ENCODE measurements at places on chromosomes 11 and 22.
A peak's percentile ranks its signal among the peaks of the same experiment; 100 is the strongest.

GRCh38 chr11:77126861-77127234, 1.2 kb upstream of the MYO7A start:
- no peak for DNase-seq

GRCh38 chr22:50184004-50184901, 1.5 kb upstream of the TRABD start:
- DNase-seq = peak; percentile 14

- no peak for DNase-seq
Measured at GRCh38 chr22:22176929-22177616, 67.5 kb upstream of the VPREB1 start.

- peak; percentile 89 for DNase-seq
Measured at GRCh38 chr11:118907051-118908042, 18.4 kb downstream of the BCL9L start.

DNA sequence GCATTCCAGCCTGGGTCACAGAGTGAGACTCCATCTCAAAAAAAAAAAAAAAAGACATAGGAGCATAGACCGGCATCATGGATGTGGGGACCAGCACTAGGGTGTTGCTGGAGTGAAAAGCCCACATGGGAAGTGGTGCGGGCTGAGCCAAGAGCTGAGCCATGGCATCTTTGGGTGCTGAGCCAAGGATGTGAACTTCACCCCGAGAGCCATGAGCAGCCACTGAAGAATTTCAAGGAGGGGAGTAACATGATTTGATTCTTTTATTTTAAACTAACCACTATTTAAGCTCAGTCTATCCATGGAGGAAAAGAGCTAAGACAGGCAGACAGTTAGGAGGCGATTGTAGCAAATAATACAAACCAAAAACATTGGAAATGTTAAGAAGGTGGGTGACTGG, 57.4 kb downstream of the AHNAK start:
- no peak for DNase-seq

- no peak for DNase-seq
Measured at GRCh38 chr11:12684816-12685215, 10.6 kb downstream of the TEAD1 start.

- DNase-seq = no peak
Measured at GRCh38 chr22:43789452-43789851, 22.7 kb downstream of the EFCAB6 start.

- no peak for DNase-seq
Measured at GRCh38 chr11:11586465-11586864, 35.3 kb downstream of the GALNT18 start.

GRCh38 chr11:34521265-34521664, 7.7 kb upstream of the ELF5 start:
- no peak for DNase-seq

GRCh38 chr22:38402204-38402603, 52.8 kb downstream of the KCNJ4 start:
- DNase-seq = no peak

GRCh38 chr22:38570779-38571364, 889 bp upstream of the DMC1 start:
- DNase-seq = peak; percentile 43

DNA sequence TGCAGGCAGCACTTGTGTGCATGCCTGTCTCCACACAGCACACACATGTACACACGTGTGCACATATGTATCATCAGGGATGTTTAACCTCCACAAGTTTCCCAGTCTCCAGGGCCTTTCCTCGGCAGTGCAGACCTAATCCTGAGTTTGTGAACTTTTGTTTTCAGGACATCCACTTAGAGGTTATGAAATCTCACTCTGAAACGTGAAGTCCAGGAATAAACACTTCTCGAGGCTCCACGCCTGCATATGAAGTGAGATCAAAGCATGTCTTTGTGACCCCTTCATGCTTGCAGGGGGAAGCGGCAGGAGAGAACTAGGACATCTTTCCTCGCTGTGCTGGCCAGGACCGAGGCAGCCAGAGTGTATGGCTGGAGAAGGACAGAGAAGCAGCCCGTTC, 3.1 kb downstream of the SHISAL1 start:
- DNase-seq = no peak

DNA sequence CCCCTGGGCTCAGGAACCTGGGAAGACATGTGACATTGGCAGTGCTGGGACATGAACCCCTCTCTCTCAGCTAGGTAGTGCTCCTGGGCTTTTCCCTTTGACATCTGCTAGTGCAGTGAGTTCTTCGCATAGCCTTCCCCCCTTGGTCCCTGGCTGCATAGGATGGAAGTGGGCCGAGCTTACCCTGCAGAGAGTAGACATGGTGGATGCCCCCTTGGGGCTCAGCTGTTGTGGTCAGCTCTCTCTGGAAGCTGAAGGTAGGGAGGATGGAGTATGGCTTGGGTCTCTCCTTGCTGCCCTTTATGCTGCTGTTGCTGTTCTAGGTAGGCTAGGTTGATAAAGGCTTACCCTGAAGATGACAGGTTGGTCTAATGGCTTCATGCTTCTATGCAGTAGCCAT, 92.1 kb downstream of the ZBTB16 start:
- DNase-seq = no peak

- no peak for DNase-seq
Measured at GRCh38 chr22:19004471-19004870, 68.4 kb upstream of the PRODH start.

- DNase-seq = peak; percentile 46
Measured at GRCh38 chr11:126317756-126318573, 14.1 kb downstream of the DCPS start.

GRCh38 chr11:73195191-73196007, 22.7 kb upstream of the P2RY2 start:
- no peak for DNase-seq

DNA sequence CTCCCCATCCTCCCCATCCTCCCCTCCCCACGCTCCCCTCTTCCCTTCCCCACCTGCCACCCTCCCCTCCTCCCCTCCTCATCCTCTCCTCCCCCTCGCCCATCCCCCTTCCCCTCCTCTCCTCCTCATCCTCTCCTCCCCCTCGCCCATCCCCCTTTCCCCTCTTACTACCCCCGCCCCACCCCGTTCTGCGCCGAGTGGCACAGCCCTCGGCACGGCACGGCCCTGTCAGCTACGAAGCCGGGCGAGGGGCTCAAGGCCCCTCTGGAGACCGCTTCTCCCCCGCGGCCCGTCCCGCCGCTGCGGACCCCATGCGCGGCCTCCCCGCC, 449.9 kb downstream of the OPCML start:
- DNase-seq = peak; percentile 15

DNA sequence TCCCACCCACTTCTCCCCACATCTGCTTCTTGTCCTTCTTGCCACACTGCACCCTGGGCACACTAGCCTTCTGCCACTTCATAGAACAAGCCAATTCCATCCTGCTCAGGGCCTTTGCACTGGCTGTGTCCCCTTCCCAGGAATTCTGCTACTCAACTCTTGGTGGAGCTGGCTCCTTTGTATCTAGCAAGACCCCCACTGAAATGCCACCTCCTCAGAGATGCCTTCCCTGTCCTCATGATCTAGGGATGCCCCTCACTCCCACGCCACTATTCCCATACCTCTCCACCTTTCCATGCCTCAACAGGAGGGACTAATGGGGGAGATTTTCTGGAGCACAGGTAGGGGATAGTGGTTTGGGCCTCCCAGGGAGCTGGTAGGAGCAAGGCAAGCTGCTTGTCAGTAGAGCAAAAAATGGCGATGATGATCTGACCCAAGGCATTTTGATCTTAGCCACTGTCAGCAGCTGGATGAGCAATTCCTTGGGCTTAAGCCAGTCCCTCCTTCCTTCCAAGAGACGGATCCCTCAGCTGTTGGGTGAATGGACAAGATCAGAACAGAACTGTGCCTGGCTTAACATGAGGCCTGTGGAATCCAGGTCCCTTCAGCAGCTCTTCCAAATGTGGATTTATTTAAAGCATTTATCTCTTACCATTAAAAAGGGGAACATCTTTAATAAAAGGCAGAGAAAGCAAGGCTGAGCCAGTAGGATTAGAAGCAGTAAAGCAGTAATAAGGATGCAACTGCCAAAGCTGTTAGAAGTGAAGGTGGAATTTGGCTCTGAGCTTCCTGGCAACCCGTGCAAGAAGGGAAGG, 4.0 kb upstream of the PRDM11 start:
- DNase-seq = no peak

DNA sequence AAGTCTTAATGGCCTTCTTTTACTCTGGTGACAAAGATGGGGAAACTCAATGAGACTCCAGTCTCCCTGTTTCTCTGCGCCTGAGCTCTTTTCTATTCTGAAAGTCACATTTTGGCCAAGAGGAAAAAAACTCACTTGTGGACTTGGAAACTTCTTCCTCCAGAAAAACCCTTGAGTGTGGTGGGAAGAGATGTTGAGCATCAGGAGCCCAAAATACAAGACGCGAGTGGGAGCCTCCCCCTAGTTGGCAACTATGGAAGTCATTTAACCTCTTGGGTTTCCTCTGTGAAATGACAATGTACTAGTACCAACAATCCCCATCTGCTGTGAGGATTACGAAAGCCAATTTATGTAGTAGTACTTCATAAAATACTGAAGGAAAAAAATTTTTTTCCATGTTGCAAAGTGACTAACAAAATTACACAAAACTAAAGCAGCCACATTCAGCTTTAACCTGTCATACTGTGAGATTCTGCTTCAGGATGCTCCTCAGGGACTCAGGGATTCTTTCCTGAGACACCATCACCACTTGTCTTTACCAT, 524 bp upstream of the SLC25A17 start:
- no peak for DNase-seq

- DNase-seq = no peak
Measured at GRCh38 chr11:120343429-120343828, 7.2 kb downstream of the ARHGEF12 start.

- DNase-seq = no peak
Measured at GRCh38 chr11:86171627-86172026, 72.9 kb upstream of the EED start.

DNA sequence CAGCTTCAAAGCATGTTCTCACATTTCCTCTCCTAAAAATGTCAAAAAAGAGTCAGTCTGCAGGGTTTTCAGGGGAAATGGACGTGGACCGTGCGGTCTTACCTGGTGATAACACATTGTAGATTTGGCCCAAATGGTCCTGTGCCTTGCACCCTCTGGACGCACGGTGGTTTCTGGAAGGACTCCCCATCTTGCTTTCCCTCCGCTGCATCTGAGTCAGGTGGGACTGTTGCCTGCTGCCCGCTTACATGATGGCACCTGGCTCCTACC, 1290.1 kb downstream of the TBC1D22A start:
- no peak for DNase-seq

GRCh38 chr11:44143987-44144909, 48.8 kb downstream of the EXT2 start:
- DNase-seq = no peak

DNA sequence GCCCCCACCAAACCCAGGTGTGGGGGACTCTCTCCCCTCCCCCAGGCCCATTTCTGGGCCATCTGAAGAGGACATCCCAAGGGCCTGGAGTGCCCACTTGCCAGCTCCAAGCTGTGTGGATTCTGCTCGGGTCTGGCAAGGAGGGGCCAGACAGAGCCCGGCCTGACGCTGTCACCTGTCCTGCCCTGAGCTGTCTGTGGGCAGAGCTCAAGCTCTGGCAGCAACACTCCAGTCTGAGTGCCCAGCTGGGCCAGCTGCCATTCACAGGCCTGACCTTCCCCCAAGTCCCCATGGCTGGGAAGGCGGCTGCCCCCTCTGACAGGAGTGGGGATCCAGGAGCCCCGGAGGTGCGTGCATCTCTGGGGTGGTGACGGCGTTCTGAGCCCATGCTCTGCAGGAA, 6.2 kb upstream of the PIM3 start:
- no peak for DNase-seq

- DNase-seq = no peak
Measured at GRCh38 chr22:26851125-26851524, 193.7 kb downstream of the MIAT start.

DNA sequence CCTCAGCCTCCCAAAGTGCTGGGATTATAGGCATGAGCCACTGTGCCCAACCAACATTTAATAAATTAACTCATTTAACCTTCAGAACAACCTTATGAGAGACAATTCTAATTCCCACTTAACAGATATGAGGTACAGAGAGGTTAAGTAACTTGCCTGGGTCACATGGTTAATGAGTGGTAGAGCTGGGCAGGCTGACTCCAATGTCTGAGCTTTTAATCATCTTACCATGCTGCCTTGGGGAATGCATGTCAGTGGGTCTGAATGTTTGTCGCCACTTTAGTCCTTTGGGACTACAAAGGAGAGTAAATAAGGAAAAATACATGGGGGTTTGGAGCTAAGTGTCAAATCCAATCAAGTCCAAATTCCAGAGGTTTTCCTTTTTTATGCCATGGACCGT, 11.2 kb upstream of the PIK3C2A start:
- DNase-seq = no peak

- no peak for DNase-seq
Measured at GRCh38 chr11:95095858-95096587, 6.4 kb downstream of the ENDOD1 start.

GRCh38 chr11:69524991-69525411, 43.5 kb downstream of the LINC01488 start:
- DNase-seq = no peak

GRCh38 chr11:7514099-7514591, 346 bp downstream of the PPFIBP2 start:
- DNase-seq = peak; percentile 19

- DNase-seq = no peak
Measured at GRCh38 chr11:122340607-122341290, 224.7 kb upstream of the BLID start.

GRCh38 chr11:59729834-59730233, 16.2 kb upstream of the OR10V1 start:
- no peak for DNase-seq

GRCh38 chr11:2701898-2702434, 2.2 kb upstream of the KCNQ1OT1 start:
- no peak for DNase-seq
